CD4-positive, alpha-beta T cell treated with Interferon alpha-2 for 1 hour (primary cell): ENCODE measurements at places on chromosomes 5 and 9.
A peak's percentile ranks its signal among the peaks of the same experiment; 100 is the strongest.

DNA sequence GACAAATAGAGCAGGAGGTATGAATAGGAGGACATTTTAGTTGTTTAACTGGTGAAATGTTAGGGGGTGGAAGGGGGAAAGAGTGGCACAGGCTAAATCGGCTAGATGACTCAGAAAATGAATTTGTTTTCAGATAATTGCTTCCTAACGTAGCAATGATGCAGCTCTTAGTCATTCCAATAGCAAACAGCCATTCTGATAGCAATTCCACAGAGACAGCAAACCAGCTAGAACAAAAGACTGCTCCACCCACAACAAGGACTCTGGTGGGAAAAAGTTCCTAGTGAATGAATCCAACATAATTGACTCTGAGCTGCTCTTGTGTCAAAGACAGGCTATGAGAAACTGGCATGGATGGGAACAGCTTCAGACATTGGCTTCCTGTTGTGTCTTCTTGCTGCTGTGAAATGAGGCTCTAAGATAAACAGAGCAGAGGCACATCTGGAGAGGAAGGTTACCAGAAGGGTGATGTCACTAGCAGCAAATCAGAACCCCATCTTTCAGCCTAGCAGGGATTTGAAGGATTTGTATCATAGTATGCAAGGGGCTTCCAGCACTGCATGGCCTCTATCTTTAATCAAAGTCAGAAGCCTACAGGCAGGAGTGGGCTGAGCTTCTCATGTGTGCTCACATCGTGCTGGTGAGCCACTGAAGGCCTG lies 28.1 kb upstream of the F2RL1 start:
- peak; percentile 13 for DNase-seq

GRCh38 chr9:20479419-20480155 lies 142.7 kb downstream of the MLLT3 start:
- no peak for DNase-seq

GRCh38 chr9:33049680-33050361 lies 24.7 kb downstream of the DNAJA1 start:
- no peak for DNase-seq

GRCh38 chr9:26779062-26779461 lies 113.5 kb downstream of the CAAP1 start:
- DNase-seq, result no peak

DNA sequence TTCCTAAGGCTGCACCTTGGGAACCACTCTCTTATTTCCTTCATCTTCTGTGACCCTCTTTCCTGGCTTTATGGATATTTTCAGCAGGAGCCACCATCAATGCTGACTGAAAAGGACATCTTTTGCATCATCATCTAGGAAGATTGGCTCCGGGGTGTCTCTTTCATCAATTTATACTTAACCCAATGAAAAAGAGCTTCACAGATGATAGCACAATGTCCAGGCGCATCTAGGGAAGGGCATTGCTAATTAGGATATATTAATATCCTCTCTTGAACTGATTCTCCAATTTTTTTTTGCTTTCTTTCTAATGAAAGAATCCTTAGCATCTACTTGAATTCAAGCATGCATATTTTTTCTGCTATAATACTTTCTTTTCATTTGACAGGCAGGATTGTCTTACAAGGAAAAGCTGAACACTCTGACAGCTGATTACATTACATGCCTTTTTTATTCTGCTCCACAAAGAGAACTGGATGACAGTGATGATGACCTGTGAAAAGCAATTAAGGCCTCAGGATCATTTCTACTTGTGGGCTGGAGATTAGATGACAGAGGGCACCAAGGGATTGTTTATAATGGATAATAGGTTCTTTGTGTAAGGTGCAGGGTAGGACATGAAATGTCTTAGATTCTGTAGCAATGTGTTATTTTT lies 60.2 kb downstream of the PCSK1 start:
- DNase-seq, result no peak

- no peak for DNase-seq
Observed at GRCh38 chr5:6732634-6733410, 19.6 kb downstream of the TENT4A start.

DNA sequence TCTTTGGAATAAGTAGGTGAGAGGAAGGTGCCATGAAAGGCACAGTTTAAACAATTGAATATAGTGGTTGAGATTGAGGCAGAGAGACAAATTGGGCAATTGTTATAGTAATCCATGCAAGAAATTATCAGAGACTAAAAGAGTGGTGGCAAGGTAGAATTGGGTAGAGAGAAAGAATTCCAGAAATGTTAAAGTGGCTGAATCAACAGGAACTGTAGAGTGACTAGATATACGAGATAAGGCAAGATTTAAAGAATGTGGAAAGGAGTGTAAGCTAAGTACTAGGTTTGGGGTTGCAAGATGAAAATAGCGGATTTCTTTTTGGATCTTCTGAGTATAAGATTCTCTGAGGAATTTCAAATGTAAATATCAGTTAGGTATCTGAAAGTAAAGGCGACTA lies 285.2 kb downstream of the DMRTA1 start:
- no peak for DNase-seq

DNA sequence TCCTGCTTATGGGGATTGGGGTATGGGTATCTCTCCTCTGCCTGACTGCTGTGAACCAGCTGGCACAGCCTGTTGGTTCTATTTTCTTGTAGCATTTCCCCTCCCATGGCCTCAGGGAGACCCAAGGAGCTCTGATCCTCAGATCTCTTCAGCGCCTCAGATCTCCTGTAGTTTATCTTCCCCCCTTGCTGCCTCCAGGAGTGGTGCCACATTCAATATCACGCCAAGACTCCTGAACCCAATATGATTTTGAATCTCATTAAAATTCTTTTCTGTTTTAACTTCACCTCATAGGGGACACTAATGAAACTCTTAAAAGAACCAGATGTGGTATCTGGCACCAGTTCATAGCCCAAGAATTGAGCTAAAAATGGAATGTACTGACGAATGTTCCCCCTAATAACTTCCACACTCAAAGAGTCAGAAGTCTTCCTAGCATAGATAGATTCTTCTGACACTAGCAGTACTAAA lies 59.6 kb upstream of the LIFR start:
- no peak for DNase-seq

DNA sequence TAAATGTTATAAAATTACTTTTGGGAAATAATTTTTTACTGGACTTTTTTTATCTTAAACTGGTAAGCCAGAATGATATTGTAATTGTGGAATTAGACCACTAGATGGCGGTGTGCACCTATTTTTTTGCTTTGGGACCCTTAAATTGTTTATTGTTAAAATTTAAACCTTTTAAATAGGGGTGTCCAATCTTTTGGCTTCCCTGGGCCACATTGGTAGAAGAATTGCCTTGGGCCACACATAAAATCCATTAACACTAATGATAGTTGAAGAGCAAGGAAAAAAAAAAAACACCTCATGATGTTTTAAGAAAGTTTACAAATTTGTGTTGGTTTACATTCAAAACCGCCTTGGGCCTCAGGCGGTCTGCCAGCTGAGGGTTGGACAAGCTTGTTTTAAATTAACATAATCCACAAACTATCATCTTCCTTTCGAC lies 28.4 kb upstream of the GADD45G start:
- no peak for DNase-seq

- no peak for DNase-seq
Observed at GRCh38 chr5:151721087-151721646, 34.5 kb upstream of the SPARC start.

- DNase-seq, result no peak
Observed at GRCh38 chr9:75431375-75431774, 343.1 kb downstream of the OSTF1 start.

GRCh38 chr5:142364251-142365145 lies 39.7 kb upstream of the SPRY4 start:
- DNase-seq, result no peak

DNA sequence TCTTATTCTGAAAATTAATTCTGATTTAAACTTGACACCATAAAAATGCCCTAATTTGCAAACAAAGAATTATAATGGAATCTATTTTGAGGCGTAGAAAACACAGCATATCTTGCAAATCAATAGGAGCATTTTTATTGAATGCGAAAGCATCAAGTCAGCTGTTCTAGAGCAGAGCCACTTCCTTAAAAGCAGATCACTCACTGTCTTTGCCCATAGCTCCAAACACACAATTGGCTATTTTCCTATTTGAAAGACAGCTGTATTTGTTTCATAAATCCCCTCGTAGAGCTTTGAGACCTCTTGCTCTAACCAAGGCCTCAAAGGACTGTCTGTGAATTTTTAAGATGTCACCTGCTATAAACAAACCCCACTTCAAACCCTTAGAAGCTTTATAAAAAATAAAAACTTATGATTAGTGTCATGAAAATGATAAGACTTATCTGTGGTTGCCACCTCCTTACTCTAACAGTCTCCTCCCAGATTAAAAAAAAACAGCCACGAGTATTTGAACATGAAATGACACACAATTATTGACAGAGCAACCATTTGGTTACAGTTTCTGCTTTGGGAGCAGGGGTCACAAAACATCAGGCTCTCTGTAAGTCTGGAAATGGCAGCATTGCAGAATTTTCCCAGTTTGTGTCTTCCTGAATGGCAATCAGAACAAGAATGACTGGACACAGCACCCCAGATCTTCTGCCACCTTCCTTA lies 75.6 kb upstream of the RASEF start:
- DNase-seq, result no peak
